NCI-H1417 treated with DMSO at 0.1 percent for 48 hours (cell line): ENCODE measurements at places on chromosomes 4 and X.

DNA sequence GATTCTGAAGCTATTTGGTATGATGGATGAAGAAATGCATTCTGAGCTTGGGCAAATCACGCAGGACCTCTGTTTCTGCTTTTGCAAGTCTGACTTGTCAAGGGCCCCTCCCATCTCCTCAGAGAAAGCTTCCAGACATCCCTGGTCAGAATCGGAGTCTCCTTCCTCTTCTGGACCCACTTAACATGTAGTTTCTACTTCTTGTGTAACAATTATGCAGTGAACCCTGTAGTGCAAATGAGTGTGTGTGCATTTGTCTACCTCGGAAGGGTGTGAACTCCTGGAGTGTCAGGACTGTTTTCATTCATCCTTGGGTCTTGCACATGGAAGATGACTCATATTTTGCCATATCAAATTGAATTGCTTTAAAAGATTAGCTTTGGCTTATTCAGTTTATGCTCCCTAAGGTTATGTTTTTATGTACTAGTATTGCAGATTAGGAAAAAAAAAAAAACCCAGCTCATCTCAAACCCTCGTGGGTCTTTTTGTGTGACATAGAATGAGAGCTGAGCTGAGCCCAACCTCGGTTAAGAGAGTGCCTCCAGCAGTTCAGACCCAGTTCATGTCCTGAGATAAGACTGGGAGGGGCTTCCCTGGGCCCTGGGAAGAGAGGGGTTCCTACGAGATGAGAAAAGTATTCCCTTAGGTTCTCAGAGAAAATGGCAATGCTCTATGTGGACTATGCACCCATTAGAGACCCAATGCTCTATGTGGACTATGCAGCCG is 61.1 kb upstream of the RPL34 start:
- no peak for DNase-seq

- DNase-seq = no peak
These were observed 8.1 kb upstream of the KLHL2 start for GRCh38 chr4:165199286-165199685.

- no peak for DNase-seq
These were observed 49.7 kb downstream of the SAT1 start for GRCh38 chrX:23832721-23833120.

DNA sequence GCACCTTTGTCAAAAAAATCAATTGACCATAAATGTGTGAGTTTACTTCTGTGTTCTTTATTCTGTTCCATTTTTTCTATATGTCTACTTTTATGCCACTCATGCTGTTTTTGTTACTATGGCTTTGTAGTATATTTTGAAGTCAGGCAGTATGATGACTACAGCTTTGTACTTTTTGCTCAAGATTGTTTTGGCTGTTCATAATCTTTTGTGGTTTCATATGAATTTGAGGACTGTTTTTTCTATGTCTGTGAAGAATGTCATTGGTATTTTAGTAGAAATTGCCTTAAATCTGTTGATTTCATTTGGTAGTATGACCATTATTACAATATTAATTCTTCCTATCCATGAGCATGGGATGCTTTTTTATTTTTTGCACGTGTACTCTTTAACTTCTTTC is 346.8 kb downstream of the PPP3CA start:
- no peak for DNase-seq

GRCh38 chrX:150253959-150254620 is 109.0 kb upstream of the MAMLD1 start:
- no peak for DNase-seq

GRCh38 chr4:16626945-16627344 is 271.5 kb downstream of the LDB2 start:
- no peak for DNase-seq

- no peak for DNase-seq
These were observed 2504.3 kb downstream of the ARAP2 start for GRCh38 chr4:33739884-33740632.

DNA sequence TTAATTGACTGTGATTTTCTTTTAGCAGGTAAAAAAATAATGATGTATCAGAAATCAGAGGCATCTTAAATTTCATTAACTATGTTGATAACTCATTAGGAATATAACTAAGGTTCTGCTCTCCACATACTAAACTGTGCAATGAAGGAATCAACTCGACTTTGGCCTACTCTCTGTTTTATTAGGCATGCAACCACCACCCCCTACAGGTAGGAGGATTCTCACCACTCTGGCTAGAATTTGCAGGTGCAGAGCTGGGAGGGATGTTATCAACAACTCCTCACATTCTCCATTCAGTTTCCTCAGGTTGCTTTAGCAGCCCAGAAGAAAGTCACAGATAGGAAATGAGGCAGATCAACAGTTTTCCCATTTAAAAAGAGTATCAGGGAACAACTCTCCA is 160.1 kb downstream of the COX18 start:
- no peak for DNase-seq

DNA sequence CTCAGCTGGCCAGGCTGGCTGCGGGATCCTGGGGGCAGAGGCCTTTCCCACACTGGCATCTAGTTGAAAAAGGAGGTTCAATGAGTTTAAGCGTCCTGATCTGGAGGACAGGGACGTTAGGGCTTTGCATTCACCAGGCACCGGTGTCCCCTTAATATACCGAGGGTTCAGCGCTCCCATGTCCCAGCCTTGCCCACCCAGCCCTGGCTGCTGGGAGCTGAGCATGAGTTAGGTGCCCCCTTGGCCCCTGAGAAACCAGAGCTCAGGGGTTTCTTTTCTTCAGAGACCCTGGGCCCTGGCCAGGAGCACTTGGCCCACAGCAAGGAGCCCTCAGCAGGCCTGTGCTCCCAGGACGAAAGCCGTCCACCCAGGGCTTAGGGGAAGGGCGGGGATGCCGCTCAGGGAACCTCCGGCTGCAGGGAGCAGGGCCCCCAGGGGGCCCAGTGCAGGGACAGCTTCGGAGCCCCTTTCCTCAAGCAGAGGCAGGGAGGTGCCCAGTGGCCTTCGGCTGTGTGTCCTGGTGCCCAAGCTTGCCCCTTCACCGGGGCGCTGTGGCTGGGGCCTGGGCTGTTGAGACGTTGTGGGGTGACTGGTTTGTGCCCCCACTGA is 20.9 kb upstream of the DUSP9 start:
- no peak for DNase-seq

DNA sequence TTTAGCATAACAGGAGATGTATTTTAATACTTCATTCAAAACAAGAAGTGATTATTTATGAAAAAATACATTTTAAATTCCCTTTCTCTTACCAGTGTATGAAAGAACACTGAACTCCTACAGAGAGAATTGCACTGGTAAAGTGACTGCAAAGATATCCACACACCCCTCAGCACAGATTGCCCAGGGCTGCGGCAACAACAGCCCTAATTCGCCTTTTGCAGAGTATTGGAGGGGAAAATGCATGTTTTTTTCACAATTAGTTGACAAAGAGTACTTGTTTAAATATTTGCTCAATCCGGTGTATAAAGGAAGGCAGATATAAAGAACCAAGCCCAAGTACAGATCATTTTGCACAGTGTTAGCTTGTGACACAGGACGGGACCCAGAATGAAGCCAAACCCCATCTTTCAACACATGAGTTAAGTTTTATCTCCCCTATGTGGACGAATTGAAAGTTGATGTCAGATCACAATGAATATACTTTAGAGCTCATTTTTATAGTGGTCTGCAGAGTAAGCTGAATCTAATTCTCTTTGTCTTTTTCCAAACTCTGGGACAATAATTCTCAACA is 551.4 kb upstream of the IGFBP7 start:
- DNase-seq = no peak

DNA sequence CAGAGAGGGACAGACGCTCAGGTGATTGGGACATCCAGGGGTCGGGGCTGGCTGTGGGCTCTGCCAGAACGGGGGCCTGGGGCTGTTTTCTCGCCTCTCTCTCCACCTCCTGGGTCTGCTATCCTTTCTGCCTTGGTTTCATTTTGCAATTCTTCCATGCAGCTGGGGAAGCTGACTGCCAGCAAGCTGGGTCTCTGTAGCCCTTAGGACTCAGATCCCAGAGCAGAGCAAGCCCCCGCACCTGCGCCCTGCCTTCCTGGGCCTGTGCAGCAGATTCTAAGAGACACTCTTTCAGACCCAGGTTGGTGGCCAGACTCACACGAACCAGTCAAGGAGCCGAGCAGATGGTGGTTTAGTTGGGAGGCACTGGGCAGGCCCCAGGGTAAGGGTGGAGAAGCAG is 59.1 kb upstream of the GRPEL1 start:
- DNase-seq = no peak

- DNase-seq = no peak
These were observed 752 bp downstream of the MBTPS2 start for GRCh38 chrX:21840193-21840545.

DNA sequence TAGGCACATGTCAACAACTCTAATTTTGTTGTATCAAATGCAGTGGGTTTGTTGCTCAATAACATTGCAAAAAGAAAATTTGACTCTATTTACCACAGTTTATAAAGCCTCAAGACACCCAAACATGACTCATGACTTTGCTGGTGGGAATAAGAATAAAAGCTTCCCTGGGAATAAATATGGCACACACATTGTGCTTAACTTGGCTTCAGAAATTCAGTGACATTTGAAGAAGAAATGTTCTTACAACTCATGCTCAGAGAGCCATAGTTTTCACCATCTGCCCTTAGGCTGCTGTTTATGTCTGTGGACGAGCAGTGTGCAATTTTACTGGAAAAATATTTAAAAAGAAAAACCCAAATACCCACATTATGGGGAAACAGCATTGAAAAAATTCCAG is 60.9 kb downstream of the SPATA18 start:
- no peak for DNase-seq

GRCh38 chrX:12987900-12988594 is 13.1 kb downstream of the TMSB4X start:
- no peak for DNase-seq

- no peak for DNase-seq
These were observed 592.0 kb downstream of the IQCM start for GRCh38 chr4:149223659-149224058.

DNA sequence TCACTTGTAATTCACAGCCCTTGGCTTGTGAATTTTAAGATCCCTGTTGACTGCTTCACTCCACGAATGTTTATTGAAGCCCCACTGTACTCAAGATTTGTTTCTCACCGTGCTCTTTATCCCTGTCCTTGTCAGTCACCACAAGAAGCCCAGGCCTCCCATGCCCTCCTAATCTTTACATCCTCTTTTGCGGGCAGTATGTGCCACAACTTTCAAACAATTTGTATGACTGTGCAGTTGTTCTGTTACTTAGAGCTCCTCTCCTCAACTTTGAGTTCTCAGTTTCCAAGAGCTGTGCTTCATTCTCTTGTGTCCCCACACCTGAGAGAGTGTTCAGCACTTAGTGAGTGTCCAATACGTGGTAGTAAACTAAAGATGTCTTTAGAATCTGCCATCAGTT is 467.7 kb downstream of the NKX6-1 start:
- DNase-seq = no peak

- no peak for DNase-seq
These were observed 12.4 kb upstream of the PACRGL start for GRCh38 chr4:20687864-20688263.

DNA sequence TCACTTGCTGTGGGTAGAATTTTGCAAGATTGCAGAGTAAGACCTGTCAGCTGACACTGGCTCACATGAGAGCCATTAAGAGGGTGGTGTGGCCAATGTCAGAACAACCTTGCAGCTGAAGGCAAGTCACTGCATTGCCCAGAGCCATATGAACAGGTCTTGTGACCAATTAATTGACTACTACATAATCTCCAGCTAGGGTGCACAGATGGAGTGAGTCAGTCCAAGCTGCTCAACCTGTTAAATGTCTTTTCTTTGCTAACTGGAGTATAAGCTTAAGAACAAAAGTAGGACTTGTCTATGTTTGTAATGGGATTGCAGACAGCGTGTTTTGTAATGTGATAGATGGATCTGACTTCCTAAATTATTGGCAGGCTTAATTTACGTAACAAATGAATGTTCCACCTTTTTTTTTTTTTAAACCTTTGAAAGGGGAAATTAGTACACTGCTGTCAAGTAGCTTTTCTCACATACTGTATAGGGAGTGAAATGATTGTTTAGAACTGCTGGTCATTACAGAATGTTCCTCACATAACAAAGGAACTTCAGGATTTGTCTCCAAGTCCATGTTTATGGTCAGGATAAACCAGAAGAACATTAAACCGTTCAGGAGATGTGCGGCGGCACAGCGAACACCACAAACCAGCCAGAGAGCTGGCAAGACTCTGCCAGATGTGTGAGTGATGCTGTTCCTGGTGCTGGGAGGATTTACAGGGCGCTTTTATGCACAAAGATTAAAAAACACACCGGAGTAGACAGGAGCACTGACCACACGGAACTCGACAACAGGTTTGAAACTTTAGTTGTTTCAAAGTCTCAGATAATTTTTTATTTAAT is 37.0 kb downstream of the FNIP2 start:
- no peak for DNase-seq

DNA sequence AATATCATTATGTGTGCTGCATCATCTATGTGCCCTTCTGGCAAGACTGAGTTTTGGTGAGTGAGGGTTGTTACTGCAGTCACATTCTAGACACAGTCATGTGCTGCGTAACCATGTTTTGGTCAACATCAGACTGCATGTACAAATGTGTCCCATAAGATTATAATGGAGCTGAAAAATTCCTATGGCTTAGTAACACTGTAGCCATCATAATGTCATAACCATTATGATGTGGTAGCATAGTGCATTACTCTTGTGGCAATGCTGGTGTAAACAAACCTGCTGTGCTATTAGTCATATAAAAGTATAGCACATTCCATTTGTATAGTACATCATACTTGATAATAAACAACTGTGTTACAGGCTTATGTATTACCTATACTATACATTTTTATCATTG is 198.1 kb upstream of the NUDT6 start:
- no peak for DNase-seq

GRCh38 chrX:109773374-109773773 is 40.3 kb upstream of the ACSL4 start:
- no peak for DNase-seq

DNA sequence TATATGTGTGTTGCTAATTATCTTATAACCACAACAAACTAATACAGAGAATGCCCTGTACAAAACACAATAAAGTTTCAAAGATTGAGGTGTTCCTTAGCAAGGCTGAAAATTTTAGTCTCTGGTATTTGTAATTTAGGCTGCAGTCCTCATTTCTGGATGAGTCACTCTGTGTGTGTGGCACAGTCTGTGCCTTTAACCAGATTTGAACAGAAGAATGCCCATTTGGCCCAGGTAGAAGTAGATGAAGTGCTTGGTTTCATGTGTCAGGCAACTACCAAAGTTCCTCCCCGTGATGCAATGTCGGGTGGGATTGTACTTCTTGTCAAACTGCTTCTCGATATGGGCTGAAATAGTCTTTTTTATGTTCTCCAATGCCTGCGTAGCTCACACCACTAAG is 91.6 kb upstream of the H2AZ1 start:
- DNase-seq = no peak

GRCh38 chr4:38958453-38959190 is 73.6 kb downstream of the TMEM156 start:
- no peak for DNase-seq
